Right hindlimb (tissue), 1 donor: ENCODE measurements at places on chromosomes 5 and 9.
A peak's percentile ranks its signal among the peaks of the same experiment; 100 is the strongest.

- DNase-seq, result no peak
Observed at GRCh38 chr5:20974426-20974825, 986.4 kb upstream of the CDH18 start.

GRCh38 chr5:19986031-19986619, 1.9 kb downstream of the CDH18 start:
- DNase-seq, result no peak

- no peak for DNase-seq
Observed at GRCh38 chr9:137156567-137157375, 13.1 kb downstream of the LRRC26 start.

DNA sequence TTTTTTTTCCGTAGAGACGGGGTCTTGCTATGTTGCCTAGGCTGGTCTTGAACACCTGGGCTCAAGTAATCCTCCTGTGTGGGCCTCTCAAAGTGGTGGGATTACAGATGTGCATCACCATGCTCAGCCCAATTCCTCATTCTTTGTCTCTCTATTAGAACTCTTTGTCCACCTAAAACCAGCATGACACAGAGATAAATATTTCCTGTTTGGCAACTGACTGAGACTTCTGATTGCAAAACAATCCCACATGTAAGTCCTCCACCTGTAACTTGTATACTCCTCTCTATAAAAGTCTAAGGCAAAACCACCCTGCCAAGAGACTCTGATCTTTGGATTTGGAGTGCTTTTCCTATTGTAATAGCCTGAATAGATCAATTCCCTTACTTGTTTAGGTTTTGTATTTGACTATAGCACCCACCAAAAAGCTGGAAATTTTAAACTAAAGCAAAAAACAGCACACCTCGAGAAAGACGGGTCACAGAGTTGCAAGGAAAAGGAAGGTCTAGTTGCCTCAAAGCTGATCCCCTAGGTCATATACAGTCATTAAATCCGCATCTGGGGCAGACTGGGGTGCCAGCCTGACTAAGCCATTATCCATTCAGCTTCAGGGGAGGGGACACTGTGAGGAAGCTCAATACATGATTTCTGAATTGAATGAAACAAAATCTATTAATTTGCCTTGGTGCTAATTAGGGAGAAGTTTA, 13.5 kb upstream of the KIF27 start:
- DNase-seq, result no peak

- no peak for DNase-seq
Observed at GRCh38 chr5:35488055-35488454, 129.6 kb upstream of the SPEF2 start.

- DNase-seq, result no peak
Observed at GRCh38 chr9:5013374-5013773, 28.3 kb downstream of the JAK2 start.

DNA sequence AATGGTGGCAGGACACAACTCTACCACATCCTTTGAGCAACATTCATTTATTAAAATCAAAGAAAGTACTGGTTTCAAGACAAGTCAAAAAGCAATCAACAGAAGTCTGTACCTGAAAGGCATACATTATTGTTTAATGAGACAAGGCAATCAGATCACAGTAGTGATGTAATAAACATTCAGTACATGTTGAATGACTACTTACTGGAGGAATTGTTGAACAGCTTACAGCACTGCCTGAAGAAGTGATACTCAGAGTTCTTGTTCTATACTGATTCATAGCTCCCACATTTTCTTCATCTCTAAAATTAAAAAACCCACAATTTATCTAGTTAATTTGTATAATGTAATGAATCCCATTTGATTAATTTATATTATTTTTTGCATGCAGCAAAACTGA, 18.2 kb downstream of the RIOK2 start:
- DNase-seq, result no peak

- DNase-seq, result no peak
Observed at GRCh38 chr9:92242260-92243136, 51.0 kb downstream of the IARS1 start.

DNA sequence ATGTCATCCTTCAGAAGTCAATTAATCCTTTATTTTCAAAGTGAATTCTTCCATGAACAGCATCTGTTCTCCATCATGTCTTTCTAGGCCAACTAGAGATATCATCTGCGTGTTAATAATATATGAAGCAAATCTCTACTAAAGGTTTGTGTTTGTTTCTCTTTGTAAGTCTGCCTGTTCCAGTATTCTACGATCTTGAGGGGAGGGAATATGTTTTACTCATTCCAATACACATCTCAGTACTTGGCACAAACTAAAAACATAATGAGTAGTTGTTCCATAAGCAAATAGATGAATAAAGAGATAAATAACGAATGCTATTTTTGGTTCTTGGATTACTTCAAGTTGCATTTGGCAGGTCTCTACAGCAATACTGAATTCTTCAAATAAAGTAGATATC, 470.7 kb upstream of the GRIN3A start:
- no peak for DNase-seq

- no peak for DNase-seq
Observed at GRCh38 chr5:108111736-108112135, 270.2 kb downstream of the FBXL17 start.

GRCh38 chr9:89780959-89781358, 176.1 kb downstream of the GADD45G start:
- DNase-seq, result no peak

- DNase-seq, result no peak
Observed at GRCh38 chr5:3182133-3182876, 413.3 kb upstream of the IRX1 start.

GRCh38 chr9:98897745-98898144, 46.0 kb upstream of the COL15A1 start:
- DNase-seq, result no peak

DNA sequence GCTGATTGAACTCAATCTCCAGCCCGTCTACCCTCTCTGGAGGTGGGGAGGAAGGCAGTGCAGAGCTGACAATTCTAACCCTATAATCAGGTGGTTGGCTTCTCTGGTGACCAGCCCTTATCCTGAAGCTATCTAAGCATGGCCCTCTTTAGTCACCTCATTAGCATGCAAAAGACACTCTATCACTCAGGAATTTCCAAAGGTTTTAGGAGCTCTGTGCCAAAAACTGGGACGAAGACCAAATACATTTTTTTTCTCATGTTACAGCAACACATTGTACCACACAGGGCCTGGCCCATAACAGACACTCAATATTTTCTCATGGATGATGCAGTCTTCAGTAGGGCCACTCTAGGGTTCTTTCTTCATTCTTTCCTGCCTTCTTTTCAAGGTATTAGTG, 118.8 kb upstream of the VLDLR start:
- no peak for DNase-seq

DNA sequence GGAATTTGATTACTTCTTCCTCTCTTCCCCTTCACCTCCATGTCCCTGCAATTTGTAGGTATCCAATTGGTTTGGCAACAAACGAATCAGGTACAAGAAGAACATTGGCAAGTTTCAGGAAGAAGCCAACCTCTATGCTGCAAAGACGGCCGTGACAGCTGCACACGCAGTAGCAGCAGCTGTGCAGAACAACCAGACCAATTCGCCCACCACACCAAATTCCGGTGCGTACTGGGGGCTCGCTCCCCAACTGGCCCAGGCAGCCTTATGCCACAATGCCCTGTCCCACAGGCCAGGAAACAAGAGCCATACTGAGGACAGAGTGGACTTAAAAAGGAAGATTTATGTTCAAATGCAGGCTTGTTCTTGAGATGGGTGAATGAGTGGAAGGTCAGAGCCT, 213.5 kb downstream of the PBX3 start:
- peak; percentile 45 for DNase-seq

DNA sequence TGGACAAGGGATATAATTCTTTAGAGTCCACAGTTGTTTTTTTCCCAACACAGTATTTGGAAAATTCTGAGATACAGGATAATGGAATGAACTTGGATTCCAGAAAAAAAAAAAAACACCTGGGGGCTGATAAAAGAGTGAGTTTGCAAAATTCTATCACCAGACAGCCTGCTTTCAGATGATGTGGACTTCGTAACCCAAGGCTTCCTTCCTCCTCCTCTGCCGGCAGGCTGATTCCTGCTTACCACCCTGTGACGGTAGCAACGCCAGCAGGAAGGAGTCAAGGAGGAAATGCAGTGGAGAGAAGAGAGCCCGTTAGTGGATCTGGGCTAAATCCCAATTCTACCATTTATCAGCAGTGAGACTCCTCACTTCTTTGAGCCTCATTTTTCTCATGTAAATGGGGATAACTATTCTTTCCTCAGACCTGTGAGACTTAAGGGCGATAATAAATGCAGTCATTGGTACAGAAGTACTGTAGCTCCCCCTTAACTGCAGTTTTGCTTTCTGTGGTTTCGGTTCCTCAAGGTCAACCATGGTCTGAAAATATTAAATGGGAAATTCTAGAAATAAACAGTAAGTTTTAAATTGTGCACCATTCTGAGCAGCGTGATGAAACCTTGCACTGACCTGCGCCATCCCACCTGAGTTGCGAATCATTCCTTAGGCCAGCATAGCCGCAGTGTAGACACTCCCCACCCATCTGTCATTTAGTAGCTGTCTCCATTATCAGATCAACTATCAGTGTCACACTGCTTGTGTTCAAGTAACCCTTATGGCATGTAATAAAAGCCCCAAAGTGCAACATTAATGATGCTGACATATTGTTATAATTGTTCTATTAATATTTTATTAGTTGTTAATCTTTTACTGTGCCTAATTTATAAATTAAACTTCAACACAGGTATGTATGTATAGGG, 71.4 kb downstream of the DCP2 start:
- no peak for DNase-seq

- DNase-seq, result no peak
Observed at GRCh38 chr5:19208397-19208796, 779.6 kb downstream of the CDH18 start.

- DNase-seq, result peak; percentile 27
Observed at GRCh38 chr5:756171-756570, 28.4 kb downstream of the ZDHHC11B start.

DNA sequence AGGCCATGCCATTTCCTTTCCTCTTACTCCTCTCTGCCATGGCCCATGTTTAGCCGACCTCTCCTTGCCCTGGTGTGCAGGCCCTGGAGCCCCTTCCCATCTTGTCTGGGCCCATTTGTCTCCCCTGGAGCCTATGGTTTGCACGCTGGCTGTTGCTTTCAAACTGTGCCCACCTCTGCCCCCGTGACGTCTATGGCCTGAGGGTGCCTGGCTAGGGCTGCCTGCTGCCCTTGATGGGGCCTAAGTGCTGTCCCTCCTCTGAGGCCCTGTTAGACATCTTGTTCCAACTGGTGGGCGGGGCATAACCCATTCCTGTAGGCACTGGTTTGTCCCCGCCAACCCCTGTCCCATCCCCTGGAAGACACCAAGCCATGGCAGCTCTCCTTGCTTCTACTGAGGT, 22.7 kb upstream of the ENHO start:
- no peak for DNase-seq

GRCh38 chr5:96572864-96573512, 89.2 kb upstream of the CAST start:
- DNase-seq, result no peak

DNA sequence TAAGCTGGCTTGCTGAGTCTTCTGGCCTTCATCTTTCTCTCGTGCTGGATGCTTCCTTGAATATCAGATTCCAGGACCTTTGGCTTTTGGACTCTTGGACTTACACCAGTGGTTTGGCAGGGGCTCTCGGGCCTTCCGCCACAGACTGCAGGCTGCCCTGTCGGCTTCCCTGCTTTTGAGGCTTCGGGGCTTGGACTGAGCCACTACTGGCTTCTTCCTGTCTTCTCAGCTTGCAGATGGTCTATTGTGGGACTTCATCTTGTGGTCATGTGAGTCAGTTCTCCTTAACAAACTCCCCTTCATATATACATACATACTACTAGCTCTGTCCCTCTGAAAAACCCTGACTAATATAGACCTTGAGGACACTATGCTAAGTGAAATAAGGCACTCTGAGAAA, 78.3 kb upstream of the SSBP2 start:
- DNase-seq, result no peak

- no peak for DNase-seq
Observed at GRCh38 chr5:4703931-4704458, 436.1 kb upstream of the ADAMTS16 start.

- DNase-seq, result peak; percentile 63
Observed at GRCh38 chr9:764105-764524, 77.4 kb upstream of the DMRT1 start.

- DNase-seq, result no peak
Observed at GRCh38 chr5:159602434-159602833, 272.1 kb upstream of the IL12B start.

DNA sequence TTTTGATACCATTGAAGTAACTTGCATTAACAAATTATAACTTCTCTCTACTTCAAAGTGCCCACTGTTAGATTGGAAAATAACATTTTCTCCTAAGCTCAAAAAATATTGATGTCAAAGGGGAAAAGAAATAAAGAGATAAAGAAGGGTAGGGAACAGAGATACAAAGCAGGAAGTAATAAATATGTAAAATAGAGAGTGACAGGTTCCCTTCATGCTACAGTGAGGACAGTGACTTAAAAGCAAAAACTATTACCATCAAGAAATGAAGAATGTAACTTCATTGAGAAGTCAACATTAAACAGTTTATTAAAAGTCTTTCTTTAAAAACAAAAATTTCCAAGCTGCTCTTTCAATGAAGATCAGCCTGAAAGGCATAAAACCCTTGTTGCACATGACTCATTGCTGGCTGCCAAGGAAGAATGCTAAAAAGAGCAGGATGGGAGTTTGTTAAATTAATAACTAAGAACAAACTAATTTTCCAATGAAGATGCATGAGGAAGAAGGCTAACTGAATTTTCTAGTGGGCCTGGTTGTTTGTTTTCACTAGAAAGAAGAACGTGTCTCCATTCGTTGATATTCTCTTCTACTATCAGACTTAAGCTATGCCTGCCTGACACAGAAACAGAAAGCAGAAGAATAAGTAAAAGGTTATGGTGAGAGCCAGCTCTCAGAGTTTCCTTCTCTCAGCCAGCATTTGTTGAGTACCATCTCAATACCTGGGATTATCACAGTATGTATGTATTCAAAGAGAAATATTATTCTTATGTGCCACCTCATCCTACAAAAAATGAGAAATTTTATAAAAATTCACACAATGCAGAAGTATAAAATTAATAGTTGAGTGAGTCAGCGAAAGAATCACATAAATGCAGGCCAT, 197.8 kb upstream of the NREP start:
- no peak for DNase-seq

DNA sequence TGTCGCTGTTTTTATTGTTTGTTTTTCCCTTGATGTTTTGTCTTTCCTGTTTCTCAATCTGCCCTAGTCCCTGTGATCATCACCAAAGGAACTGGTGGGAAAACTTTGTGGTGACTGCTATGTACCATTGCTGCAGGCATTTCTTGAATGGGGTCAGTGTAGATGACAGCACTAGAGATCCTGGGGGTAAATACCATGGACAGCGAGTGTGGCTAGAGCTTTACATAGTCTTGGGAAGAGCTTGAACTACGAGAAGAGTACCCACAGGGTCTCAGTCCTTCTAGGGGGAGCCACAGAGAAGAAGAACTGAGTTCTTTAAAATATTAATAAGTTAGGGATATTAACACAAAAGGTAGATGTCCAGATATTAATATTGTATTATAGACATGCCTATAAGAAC, 138.8 kb downstream of the PAM start:
- no peak for DNase-seq
